B cell (primary cell): ENCODE measurements at places on chromosomes 6 and 20.

DNA sequence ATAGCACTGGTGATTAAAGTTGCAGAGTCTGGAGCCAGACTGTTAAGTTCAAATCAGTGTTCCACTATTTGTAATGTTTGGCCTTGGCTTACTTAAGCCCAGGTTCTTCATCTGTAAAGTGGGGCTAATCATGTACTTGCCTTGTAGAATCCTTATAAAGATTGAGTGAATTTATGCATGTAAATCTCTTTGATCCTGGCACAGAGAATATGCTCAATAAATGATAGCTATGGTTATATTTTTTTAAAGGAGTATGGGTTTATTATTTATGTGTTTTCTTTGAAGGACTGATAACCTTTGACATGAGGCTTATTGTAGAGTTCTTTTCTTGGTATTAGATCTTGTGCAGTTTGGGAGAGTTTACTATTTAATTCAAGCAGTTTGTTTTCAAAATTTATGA is 89.5 kb downstream of the CDKAL1 start:
- no peaks in the 10 kb centered on the region for H3K36me3 ChIP-seq
- H3K4me3 ChIP-seq = no peak overlapping the region
- no peak overlapping the region for H3K27ac ChIP-seq

DNA sequence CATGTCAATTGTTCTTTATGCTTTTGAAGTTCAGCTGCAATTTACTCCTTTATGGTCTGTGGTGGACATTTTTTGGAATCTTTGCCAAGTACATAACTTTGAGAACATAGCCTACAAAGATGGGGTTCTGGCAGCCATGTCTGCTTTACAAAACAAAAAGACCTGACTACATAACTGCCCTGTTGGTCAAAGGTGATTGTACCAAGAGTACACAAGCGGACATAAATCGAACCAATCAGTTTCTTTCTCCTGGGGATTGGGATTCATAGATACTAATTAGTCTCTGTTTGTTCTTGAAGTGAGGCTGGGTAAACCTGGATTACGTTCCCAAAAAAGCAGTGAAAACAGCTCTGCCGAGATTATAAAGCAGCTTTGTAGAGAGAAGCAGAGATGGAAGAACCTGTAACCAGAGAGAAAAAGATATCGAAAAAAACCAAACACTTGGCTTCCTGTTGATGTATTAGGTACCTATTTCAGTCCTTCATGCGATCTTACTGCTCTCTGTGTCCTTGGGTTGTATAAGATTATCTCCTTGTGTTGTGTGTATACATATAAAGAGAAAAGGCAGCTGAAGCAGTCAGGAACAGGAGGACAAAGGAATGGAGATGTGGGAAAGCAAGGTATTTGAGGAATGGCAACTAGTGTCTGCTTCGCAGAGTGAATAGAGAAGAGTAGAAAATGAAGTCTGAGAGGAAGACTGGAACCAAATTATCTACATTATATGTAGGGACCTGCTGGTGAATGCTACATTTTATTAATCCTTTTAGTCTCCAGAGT is 2.7 kb upstream of the ZFAND3 start:
- no peak for DNase-seq
- no peak overlapping the region for H3K4me3 ChIP-seq
- peaks cover 22% of the 10 kb centered on the region for H3K4me1 ChIP-seq
- H3K36me3 ChIP-seq = no peaks in the 10 kb centered on the region
- H3K27me3 ChIP-seq = no peaks in the 10 kb centered on the region

- H3K27ac ChIP-seq = no peak overlapping the region
- H3K27me3 ChIP-seq = no peaks in the 10 kb centered on the region
- H3K36me3 ChIP-seq = peaks cover 6% of the 10 kb centered on the region
- DNase-seq = no peak
- H3K4me1 ChIP-seq = peaks cover 13% of the 10 kb centered on the region
- no peak overlapping the region for H3K4me3 ChIP-seq
Measured at GRCh38 chr6:157035546-157035945, 258.4 kb downstream of the ARID1B start.

DNA sequence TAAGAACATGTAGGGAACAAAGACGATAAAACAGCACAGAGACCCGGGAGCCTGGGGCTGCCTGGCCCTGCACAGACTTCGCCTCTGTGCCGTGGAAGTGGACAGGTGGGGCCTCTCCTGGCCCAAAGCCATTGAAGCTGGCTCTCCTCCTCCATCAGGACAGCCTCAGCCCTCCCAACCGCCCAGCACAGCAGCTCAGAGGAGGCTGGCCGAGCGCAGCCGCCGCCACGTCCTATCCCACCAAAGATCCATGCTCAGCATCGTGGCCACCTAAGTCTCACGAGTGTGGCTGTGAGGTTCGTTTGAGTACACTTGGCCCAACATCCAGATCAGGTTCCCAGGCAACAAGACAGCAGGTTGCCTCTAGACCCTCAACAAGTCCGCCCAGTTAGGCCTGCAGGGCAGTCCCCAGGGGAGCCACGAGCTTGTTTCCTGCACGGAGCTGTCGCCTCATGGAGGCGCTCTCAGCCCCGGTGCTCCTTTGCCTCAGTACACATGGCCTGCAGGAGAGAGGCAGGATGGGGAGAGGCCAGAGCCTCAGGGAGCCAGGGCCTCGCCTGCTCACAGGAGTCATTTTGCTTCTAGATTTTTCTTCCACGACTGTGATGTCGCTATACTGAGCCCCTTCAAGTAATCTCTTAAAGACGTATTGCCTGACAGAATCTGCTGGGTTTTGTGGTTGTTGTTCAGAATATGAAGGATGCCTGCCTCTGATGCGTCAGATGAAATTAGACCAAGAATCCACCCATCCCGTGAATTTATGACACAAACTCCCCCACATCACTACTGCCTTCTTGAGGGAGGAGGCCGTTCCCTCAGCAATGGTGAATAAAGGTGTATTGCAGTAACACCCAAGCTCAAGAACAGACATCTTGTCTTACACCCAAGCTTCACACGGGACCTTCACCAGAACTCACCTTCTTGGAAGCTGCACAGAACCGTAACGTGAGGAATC is 102.7 kb downstream of the RNASET2 start:
- no peak overlapping the region for H3K4me3 ChIP-seq
- H3K36me3 ChIP-seq = no peaks in the 10 kb centered on the region
- no peak for DNase-seq
- no peaks in the 10 kb centered on the region for H3K27me3 ChIP-seq
- no peak overlapping the region for H3K27ac ChIP-seq

DNA sequence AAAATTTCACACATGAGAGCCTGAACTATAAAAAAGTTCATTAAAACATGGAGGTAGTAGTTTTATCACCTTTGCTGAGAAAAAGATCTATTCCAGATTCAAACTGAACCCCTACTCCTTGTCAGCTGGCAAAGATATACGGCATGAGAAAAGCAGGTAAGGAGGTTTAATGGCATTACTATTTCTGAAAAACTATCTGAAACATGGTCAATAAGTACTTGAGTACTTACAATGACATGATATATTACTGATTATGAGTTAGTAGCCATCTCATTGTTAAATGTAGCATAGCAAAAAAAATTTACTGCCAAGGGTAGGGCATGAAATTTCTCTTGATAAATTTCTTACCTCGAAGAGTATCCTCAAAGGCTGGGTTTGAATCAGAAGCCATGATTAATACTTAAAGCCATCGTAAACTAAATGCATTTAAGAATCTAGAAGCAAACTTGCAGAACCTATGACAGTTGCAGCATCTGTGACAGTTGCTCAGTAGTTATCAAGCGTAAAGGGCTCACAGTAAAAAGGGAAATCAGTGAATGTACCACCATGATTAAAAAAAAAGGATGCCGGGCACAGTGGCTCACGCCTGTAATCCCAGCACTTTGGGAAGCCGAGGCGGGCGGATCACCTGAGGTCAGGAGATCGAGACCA is 8.7 kb downstream of the SLC17A5 start:
- peak overlapping the region; percentile 47 for H3K4me3 ChIP-seq
- H3K4me1 ChIP-seq = no peaks in the 10 kb centered on the region
- no peaks in the 10 kb centered on the region for H3K27me3 ChIP-seq
- peak overlapping the region; percentile 26 for H3K27ac ChIP-seq

GRCh38 chr20:10922941-10923340 is 249.1 kb upstream of the JAG1 start:
- no peaks in the 10 kb centered on the region for H3K36me3 ChIP-seq
- H3K27ac ChIP-seq = no peak overlapping the region
- no peaks in the 10 kb centered on the region for H3K4me1 ChIP-seq
- H3K4me3 ChIP-seq = no peak overlapping the region
- no peaks in the 10 kb centered on the region for H3K27me3 ChIP-seq

GRCh38 chr6:79266051-79266450 is 31.6 kb upstream of the HMGN3 start:
- no peaks in the 10 kb centered on the region for H3K36me3 ChIP-seq
- no peaks in the 10 kb centered on the region for H3K4me1 ChIP-seq
- DNase-seq = no peak
- no peak overlapping the region for H3K4me3 ChIP-seq

GRCh38 chr6:61622601-61623000 is 663.4 kb downstream of the KHDRBS2 start:
- no peak overlapping the region for H3K4me3 ChIP-seq
- DNase-seq = no peak
- H3K27ac ChIP-seq = no peak overlapping the region

DNA sequence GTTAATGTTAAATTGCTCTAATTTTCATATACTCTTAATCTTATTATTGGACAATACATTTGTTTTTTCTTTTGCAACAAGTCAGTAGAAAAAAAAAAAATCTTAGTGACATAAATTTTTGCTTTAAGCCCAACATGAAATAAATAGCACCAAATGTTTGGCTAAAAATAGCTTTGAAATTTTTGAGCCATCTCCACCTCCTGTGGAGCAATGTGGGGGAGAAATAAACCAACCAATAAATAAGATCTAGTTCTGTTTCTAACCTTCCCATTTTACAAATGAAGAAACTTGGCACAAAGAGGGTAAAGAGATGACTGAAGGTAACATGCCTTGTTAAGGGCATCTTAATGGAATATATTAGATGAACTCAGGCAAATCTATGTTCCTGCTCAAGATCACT is 91.4 kb downstream of the PRKN start:
- H3K36me3 ChIP-seq = no peaks in the 10 kb centered on the region
- H3K4me3 ChIP-seq = no peak overlapping the region
- no peak overlapping the region for H3K27ac ChIP-seq
- DNase-seq = no peak
- no peaks in the 10 kb centered on the region for H3K4me1 ChIP-seq

- H3K4me1 ChIP-seq = no peaks in the 10 kb centered on the region
- DNase-seq = no peak
- H3K27ac ChIP-seq = no peak overlapping the region
- H3K36me3 ChIP-seq = no peaks in the 10 kb centered on the region
- H3K4me3 ChIP-seq = no peak overlapping the region
Measured at GRCh38 chr6:166179704-166180103, 12.1 kb upstream of the TBXT start.

DNA sequence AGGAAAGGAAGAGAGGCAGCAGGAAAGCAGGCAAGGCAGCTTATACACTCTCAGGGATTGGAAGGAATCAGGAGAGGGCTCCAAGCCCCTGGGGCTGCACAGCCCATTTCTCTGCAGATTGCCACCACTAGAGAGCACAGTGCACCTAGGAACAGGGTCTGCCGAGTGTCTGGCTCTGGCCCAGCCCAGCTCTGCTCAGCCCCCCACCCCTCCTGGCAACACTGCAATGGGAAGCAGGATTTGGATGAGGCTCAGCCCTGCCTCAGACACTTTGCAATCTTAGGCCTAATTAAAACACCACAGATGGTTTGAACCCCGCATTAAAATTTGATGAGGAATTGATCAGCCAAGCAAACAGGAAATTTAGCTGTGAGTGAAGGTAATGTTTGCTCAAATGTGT is 252.7 kb downstream of the DHX35 start:
- H3K4me1 ChIP-seq = no peaks in the 10 kb centered on the region
- H3K27ac ChIP-seq = no peak overlapping the region
- no peaks in the 10 kb centered on the region for H3K36me3 ChIP-seq
- H3K4me3 ChIP-seq = no peak overlapping the region
- no peaks in the 10 kb centered on the region for H3K27me3 ChIP-seq

DNA sequence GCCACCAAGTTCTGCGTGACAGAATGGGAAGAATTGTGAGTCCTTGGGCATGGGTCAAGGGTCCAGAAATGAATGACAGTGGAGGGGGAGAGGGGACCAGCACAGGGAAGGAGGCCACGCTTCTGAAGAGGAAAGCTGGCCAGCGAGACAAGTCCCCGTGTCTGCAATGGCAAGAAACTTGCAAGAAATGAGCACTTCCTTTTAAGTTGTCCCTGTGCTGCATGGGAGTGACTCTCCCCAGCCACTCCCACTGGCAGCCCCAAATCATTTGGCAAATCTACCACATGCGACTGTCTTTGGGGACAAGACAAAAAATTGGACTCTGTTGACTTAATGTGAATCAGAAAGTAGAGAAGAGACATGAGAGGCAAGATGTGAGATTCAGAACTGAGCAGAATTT is 242.2 kb upstream of the RREB1 start:
- no peaks in the 10 kb centered on the region for H3K36me3 ChIP-seq
- no peaks in the 10 kb centered on the region for H3K4me1 ChIP-seq

- H3K27ac ChIP-seq = no peak overlapping the region
- no peak for DNase-seq
- H3K4me3 ChIP-seq = no peak overlapping the region
Measured at GRCh38 chr20:49445176-49445575, 37.3 kb downstream of the KCNB1 start.

- H3K27me3 ChIP-seq = no peaks in the 10 kb centered on the region
- DNase-seq = no peak
- H3K4me3 ChIP-seq = no peak overlapping the region
- peaks cover 51% of the 10 kb centered on the region for H3K36me3 ChIP-seq
- H3K27ac ChIP-seq = peak overlapping the region; percentile 14
Measured at GRCh38 chr6:13299403-13299821, 28.9 kb downstream of the TBC1D7 start.

DNA sequence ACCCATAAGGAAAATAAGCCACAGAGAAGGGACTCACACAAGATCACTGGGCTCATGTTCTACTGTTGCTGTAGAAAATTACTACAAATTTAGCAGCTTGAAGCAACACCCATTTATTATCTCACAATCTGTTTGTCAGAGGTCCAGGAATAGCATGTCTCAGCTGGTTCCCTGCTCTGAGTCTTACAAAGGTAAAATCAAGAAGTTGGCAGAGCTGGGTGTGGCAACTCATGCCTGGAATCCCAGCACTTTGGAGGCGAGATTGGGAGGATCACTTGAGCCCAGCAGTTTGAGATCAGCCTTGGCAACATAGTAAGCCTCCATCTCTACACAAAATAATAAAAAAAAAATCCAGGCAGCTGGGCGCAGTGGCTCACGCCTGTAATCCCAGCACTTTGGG is 28.5 kb upstream of the ZNF831 start:
- no peak for DNase-seq
- peaks cover 24% of the 10 kb centered on the region for H3K4me1 ChIP-seq
- no peak overlapping the region for H3K4me3 ChIP-seq
- H3K27me3 ChIP-seq = no peaks in the 10 kb centered on the region

- H3K27me3 ChIP-seq = no peaks in the 10 kb centered on the region
- no peak overlapping the region for H3K4me3 ChIP-seq
- H3K27ac ChIP-seq = no peak overlapping the region
- DNase-seq = no peak
Measured at GRCh38 chr6:167779129-167779992, 47.4 kb upstream of the AFDN start.

- no peak overlapping the region for H3K4me3 ChIP-seq
- H3K27me3 ChIP-seq = no peaks in the 10 kb centered on the region
- DNase-seq = no peak
- H3K36me3 ChIP-seq = peaks cover 3% of the 10 kb centered on the region
Measured at GRCh38 chr6:160015778-160016684, 47.1 kb downstream of the IGF2R start.

GRCh38 chr6:169850746-169851145 is 99.3 kb downstream of the ERMARD start:
- H3K27ac ChIP-seq = no peak overlapping the region
- no peaks in the 10 kb centered on the region for H3K4me1 ChIP-seq
- no peaks in the 10 kb centered on the region for H3K36me3 ChIP-seq
- DNase-seq = no peak
- H3K27me3 ChIP-seq = no peaks in the 10 kb centered on the region
